ENCODE measurements at places on chromosomes 11 and 22. TPM values are rescaled to one million over a fixed set of nuclear protein-coding genes. Genes with fewer than 3 reads are reported as not detected.

The OR2AG1 gene
- total RNA-seq, result not detected

The MS4A7 gene
- total RNA-seq, result 5.2 TPM

The OPCML gene
- under 0.01 TPM for total RNA-seq

The OR8K1 gene
- total RNA-seq, result not detected

The TFIP11 gene
- total RNA-seq, result 30.3 TPM

The P2RX6 gene
- total RNA-seq, result 11.0 TPM

The RNF26 gene
- 2.1 TPM for total RNA-seq

The EED gene
- 23.5 TPM for total RNA-seq

The SAA2 gene
- not detected for total RNA-seq

The SEZ6L gene
- total RNA-seq, result 0.52 TPM

The KCNK4 gene
- not detected for total RNA-seq

The MICAL2 gene
- total RNA-seq, result 35.5 TPM

The IRAG1 gene
- 2.6 TPM for total RNA-seq

The PGA5 gene
- total RNA-seq, result not detected

The KRTAP5-9 gene
- total RNA-seq, result not detected

The IGHMBP2 gene
- total RNA-seq, result 11.0 TPM

The PRG2 gene
- total RNA-seq, result 1.0 TPM

The OR5B21 gene
- not detected for total RNA-seq

The APOA5 gene
- total RNA-seq, result not detected

The RPLP2 gene
- total RNA-seq, result 414 TPM

The GLYATL2 gene
- total RNA-seq, result 0.52 TPM

Data from skeletal muscle tissue (tissue), 5 donors.